ENCODE measurements at places on chromosomes 7 and 10.

DNA sequence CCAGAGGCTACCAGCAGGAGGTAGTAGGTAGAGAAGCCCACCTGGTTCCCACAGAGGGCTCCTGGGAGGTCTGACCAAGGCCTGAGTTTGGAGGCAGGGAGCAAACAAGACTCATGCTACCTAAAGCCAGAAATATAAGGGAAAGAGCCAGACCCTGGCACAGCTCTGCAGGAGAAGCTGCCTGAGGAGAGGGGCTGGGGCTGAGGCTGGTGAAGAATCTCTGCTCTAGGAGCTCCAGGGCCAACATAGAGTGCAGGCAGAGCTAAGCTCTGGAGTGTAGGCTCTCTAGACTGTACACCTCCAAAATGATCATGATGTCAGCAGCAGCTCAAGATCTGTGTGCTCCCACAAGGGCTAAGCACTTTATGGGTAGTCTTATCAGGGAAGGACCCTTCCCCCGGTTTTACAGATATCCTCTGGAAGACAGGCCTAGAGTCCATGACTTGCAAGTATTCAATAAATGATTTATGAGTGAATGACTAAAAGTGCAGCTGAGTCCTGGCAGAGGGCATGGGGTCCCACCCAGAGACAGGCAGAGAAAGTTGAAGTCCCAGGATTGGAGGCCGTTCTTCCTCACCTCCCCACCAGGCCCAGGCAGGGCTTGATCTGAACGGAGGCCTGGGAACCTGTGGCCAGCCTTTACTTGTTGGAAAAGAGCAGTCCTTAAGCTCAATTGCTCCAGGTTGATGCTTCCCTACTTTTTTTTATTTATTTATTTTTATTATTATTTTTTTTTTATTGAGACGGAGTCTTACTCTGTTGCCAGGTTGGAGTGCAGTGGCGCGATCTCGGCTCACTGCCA lies 71.5 kb upstream of the LRRC4 start:
- DNase-seq: no peak

DNA sequence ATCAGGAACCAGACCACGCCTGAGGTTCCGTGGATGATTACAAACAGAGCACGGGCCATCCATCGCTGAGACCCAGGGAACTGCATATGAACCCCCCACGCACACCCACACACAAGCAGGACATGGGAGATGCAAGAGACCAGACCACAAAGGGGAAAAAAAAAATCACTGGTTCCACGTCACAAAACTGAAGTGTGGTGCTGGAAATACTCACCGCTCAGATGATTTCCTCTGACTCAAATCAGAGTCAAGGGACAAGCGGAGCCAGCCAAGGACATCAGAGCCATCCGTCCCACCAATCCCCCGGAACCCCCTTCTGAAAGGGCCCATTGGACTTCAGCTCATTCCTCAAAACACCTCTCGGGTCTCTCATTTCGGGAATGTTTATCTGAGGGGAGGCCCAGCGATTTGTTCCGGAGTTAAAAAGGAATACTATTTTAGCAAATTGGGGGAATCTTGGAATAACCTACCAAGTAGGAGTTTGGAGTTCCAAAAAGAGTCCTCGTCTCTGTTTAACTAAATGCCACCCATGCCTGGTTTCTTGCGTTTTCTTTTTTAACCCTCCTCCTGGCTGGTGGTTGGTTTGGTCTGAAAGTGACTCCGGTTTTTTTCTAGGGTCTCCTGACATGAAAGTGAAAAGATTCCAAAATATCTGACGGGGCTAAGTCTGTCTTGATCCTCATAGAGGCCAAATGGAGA lies 15.0 kb downstream of the SNX8 start:
- peak; percentile 90 for DNase-seq

GRCh38 chr7:6056616-6057015 lies 25.4 kb downstream of the ANKRD61 start:
- DNase-seq: no peak

DNA sequence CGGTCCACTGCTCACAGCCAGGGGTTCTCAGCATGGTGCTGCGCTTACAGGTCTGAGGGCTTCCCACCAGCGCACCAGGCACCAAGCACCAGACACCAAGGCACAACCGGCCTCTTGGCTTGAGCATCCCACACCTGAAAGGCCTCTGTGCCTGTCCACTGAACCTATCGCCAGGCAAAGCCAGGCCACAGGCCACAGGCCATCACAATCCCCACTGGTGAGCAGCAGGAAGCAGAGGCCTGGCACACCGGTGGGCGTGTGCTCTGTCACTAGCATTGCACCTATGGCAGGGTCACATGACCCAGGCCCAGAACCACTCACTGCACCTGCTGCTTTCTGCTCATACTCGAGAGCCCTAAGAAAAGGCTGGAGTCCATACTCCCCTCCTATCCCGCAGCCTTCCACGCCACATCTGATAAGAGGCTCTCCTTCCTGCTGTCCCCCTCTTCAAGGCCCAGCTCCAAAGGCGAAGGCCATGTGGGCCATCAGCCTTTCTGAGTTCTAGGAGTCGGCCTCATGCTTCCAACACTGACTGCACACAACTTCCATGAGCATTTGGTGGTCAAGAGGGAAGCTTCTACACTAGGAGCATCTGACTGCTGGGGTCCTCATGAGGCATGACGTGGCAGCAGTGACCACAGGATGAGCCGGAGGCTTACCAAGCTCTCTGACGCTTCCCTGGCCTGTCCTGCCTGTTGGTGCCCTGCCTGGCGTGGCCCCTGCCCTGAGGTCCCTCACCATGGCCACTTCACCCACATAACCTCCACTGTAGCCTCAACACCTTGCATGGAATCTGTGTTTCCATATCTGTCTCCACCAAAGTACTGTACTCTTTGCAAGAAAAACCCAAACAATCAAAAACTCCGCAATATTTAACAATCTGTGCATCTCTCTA lies 166.3 kb downstream of the TNS3 start:
- no peak for DNase-seq

DNA sequence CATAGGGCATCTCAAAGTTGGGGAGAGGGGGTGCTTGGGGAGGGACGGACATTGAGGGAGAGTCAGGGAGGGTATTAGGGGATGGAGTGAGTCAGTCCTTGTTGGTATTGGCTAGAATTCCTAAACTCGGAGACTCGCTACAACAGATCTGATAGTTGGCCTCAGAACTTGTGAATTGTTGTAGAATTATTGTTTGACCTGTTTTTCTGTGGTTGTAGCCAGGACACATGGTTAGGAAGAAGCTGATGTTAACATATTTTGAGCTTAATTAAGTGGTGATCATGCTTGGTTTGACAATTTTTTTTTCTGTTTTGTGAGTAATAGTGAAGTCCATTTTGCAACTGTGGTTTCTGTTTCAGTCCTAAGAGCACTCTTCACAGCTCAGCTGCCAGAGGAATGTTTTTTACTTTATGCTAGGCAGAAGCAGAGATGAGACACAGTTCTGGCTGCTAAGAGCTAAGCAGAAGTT lies 1190.3 kb upstream of the C7orf33 start:
- DNase-seq: peak; percentile 80
